ENCODE measurements at places on chromosomes 7 and 10.

GRCh38 chr7:155401231-155401630 is 56.7 kb upstream of the EN2 start:
- no peak for DNase-seq

GRCh38 chr10:7188456-7189050 is 222.3 kb downstream of the SFMBT2 start:
- DNase-seq: no peak

GRCh38 chr7:143514995-143515735 is 37.5 kb downstream of the TAS2R41 start:
- no peak for DNase-seq

DNA sequence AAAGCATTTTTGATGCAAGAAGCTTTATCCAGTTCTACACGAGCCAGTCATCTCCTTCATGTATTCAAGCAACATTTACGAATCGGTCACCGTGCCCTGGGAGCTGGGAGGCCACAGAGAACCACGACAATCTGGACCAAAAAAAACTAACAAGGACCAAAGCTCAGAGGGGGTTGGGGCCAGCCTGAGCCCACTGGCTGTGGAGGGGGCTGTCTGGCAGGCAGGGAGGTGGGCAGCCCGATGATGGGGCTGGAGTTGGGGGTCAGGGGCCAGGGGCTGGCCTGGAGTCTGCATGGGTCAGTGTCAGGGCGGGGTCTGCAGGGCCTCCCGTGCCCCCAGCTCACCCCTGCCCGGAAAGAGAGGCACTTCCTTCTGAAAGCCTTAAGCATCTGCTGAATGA is 12.5 kb upstream of the GRIFIN start:
- DNase-seq: no peak

DNA sequence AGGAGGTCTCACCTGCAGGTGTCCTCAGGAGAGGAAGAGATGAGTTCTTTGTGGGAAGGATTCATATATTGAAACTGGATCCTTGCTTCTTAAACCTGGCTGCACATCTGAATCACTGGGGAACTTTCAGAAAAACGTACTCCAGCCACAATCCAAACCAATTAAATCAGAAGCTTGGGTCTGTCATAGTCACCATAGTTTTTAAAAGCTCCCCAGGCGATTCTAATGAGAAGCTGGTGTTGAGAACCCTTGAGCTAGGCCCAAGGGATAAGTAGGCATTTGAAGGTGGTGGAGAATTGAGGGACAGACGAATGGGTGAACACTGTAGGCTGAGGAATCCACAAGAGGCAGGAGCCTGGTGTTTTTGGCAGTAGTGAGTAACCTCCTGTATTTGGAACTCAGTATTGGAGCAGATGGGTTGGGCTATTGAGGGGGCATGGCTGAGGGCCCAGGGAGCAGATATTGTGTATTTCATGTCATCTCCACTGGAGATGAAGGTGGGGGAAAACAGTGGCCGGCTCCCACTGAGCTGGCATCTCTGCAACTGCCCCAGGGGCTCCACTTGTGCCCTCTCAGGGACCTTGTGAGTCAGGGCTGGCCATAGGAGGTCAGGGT is 14.5 kb downstream of the ADCYAP1R1 start:
- peak; percentile 19 for DNase-seq

Data from NCI-H1092 (cell line).